Activated CD8-positive, alpha-beta memory T cell treated with anti-CD3 and anti-CD28 coated beads, Interleukin-2, amount 10 ng/mL, durations not matched to agents 7 days and 5 days (primary cell): ENCODE measurements at places on chromosomes 7 and 10. TPM values are rescaled to one million over a fixed set of nuclear protein-coding genes. Genes with fewer than 3 reads are reported as not detected.

GRCh38 chr7:55140221-55140940, 121.6 kb downstream of the EGFR start:
- no peak overlapping the region for H3K27ac ChIP-seq
- H3K27me3 ChIP-seq = peaks cover 10% of the 10 kb centered on the region
- H3K4me3 ChIP-seq = no peak overlapping the region
- H3K4me1 ChIP-seq = no peaks in the 10 kb centered on the region
- no peaks in the 10 kb centered on the region for H3K36me3 ChIP-seq

GRCh38 chr7:78530351-78530750, 731.8 kb downstream of the PHTF2 start:
- H3K27ac ChIP-seq = no peak overlapping the region
- H3K36me3 ChIP-seq = no peaks in the 10 kb centered on the region
- H3K4me3 ChIP-seq = no peak overlapping the region
- H3K4me1 ChIP-seq = no peaks in the 10 kb centered on the region
- H3K27me3 ChIP-seq = no peaks in the 10 kb centered on the region
- DNase-seq = no peak

DNA sequence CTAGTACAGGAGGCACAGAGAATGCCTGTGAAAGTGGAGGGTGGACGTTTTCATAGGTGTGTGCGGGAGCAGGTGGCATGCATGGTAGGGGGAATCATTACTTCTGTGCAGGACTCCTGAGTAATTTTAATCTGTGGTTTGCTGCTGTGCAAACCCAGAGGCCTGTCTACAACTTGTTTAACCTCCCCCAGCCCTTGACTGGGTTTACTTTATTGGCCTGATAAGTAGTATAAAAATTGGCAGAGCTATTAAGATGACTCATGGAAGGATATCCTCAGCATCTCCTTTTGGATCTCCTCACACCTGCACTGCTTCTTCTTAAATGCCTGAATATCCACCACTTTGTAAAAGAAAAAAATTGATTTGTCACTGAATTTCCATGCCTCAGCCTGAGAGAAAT, 104.8 kb downstream of the AUTS2 start:
- H3K27ac ChIP-seq = no peak overlapping the region
- peaks cover 4% of the 10 kb centered on the region for H3K27me3 ChIP-seq
- H3K4me1 ChIP-seq = peaks cover 29% of the 10 kb centered on the region
- no peaks in the 10 kb centered on the region for H3K36me3 ChIP-seq
- no peak for DNase-seq

DNA sequence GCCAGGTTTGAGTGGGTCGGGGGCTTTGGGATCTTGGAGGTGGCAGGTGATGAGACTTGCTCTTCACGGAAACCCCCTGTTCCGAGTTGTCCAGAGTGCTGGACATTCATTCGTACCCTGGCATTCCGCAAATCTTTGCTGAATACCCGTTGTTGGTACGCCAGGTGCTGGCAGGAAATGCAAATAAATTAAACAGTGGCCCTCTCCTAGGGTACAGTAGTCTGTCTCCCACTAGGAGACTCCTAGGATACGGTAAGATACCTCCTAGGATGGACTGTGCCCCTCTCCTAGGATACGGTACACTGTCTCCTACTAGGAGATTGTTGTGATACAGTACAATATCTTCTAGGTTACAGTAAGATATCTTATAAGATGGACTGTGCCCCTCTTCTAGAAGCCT, 544 bp downstream of the SEC23IP start:
- DNase-seq = no peak
- peaks cover 17% of the 10 kb centered on the region for H3K36me3 ChIP-seq
- peaks cover 37% of the 10 kb centered on the region for H3K4me1 ChIP-seq
- H3K4me3 ChIP-seq = peak overlapping the region; percentile 97
- peak overlapping the region; percentile 95 for H3K27ac ChIP-seq
- H3K27me3 ChIP-seq = peaks cover 5% of the 10 kb centered on the region

DNA sequence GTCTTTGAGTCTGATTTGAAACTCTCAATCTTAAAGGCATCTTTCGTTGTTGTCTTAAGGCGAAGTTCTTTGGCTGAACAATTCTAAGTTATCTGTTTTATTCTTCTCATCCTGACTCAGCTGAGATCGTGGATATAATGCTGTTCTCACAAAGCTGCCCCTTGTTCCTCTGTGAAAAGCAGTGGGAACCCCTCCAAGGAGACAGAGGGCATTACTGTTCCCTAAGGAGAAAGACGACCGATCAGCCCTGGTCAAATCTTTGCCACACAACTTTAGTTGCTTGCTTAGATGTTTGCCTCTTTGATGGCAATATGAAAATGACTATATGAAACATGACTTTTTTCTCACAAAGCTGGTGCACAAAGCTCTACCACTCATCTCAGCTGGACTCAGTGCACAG, 1016.7 kb downstream of the REEP3 start:
- no peak overlapping the region for H3K27ac ChIP-seq
- no peaks in the 10 kb centered on the region for H3K4me1 ChIP-seq
- DNase-seq = no peak
- H3K36me3 ChIP-seq = no peaks in the 10 kb centered on the region

DNA sequence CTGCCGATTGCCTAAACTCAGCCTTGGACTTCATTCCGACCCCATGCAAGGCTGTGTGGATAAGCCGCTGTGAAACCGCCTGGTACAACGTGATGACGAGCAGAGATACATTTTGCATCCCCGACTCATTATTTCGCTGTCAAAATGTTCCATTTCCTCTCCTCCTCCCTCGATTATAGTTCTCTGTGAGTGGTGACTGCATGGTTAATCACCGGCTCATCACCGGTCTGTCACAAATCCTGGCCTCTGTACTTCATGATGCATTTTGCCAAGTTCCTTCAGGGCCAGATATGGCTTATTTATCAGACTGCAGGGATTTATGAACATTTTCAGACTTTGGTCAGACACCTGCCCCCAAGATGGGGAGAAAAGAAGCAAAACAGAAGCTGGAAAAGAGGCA, 461.6 kb upstream of the DPP6 start:
- H3K27me3 ChIP-seq = no peaks in the 10 kb centered on the region
- H3K4me3 ChIP-seq = no peak overlapping the region
- H3K27ac ChIP-seq = no peak overlapping the region

DNA sequence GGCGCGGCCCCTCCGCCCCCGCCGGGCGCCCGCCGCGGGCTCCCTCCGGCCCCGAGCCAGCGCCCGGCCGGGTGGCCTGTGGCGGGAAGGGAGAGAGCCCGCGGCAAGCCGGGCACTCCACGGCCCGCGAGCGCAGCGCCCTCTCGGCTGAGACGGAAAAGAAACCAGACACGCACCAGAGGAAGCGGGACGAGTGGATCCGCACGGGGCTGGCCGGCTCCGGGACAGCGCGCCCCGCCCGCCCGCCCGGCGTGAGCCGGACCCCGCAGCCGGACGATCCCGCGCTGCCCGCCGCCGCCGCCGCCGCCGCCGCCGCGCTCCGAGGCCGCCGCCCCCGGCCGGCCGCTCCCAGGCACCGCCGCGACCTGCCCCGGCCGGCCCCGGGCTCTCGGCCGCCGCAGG, 300 bp downstream of the ARHGAP21 start:
- peaks cover 3% of the 10 kb centered on the region for H3K27me3 ChIP-seq
- H3K27ac ChIP-seq = peak overlapping the region; percentile 64
- H3K4me3 ChIP-seq = peak overlapping the region; percentile 57

GRCh38 chr10:113350311-113351040, 202.4 kb upstream of the HABP2 start:
- no peak overlapping the region for H3K27ac ChIP-seq
- H3K27me3 ChIP-seq = peaks cover 14% of the 10 kb centered on the region

DNA sequence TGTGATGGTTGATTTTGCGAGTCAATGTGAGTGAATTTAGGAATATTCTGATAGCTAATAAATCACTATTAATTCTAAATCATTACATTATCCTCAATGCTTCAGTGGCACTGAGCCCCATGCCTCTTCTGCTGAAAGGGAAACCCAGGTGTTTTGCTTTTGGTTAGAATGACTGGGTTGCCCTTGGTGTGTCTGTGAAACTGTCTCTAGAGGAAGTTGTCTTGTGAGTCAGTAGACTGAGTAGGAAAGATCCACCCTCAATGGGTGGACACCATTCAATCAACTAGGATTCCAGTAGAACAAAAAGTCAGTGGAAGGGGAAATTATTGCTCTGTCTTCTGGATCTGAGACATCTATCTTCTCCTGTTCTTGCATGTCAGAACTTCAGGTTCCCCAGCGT, 472.4 kb downstream of the ANKRD7 start:
- H3K27me3 ChIP-seq = no peaks in the 10 kb centered on the region
- H3K4me1 ChIP-seq = no peaks in the 10 kb centered on the region
- no peak for DNase-seq
- no peak overlapping the region for H3K27ac ChIP-seq
- no peaks in the 10 kb centered on the region for H3K36me3 ChIP-seq
- no peak overlapping the region for H3K4me3 ChIP-seq

- peak; percentile 23 for DNase-seq
- no peaks in the 10 kb centered on the region for H3K27me3 ChIP-seq
- no peaks in the 10 kb centered on the region for H3K4me1 ChIP-seq
- H3K4me3 ChIP-seq = no peak overlapping the region
- peaks cover 4% of the 10 kb centered on the region for H3K36me3 ChIP-seq
Observed at GRCh38 chr7:3239291-3239691, 61.8 kb upstream of the SDK1 start.

DNA sequence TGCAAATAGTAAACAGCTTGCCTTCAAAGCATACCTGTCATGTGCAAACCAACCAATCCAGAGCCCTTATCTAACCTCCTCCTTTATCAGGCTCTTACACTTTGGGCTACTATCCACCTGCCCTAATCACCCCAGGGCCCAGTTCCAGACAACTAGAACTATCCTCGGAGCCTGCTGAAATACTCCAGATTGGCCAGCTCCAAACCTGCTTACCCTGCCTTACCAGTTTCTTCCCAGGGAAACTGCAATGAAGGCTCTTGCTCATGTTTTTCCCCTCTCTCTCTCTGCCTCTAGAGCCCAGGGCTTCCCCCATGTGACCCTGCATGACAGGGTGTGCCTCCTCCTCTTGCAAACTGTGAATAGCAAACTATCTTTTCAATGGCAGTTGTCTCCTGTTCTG, 81.4 kb upstream of the CAPZA2 start:
- H3K4me1 ChIP-seq = no peaks in the 10 kb centered on the region
- H3K4me3 ChIP-seq = no peak overlapping the region
- H3K36me3 ChIP-seq = no peaks in the 10 kb centered on the region
- no peak for DNase-seq
- H3K27ac ChIP-seq = no peak overlapping the region

- no peaks in the 10 kb centered on the region for H3K36me3 ChIP-seq
- peaks cover 4% of the 10 kb centered on the region for H3K27me3 ChIP-seq
- H3K27ac ChIP-seq = no peak overlapping the region
- no peak for DNase-seq
- no peaks in the 10 kb centered on the region for H3K4me1 ChIP-seq
Observed at GRCh38 chr7:120774481-120774880, 83.5 kb downstream of the TSPAN12 start.

DNA sequence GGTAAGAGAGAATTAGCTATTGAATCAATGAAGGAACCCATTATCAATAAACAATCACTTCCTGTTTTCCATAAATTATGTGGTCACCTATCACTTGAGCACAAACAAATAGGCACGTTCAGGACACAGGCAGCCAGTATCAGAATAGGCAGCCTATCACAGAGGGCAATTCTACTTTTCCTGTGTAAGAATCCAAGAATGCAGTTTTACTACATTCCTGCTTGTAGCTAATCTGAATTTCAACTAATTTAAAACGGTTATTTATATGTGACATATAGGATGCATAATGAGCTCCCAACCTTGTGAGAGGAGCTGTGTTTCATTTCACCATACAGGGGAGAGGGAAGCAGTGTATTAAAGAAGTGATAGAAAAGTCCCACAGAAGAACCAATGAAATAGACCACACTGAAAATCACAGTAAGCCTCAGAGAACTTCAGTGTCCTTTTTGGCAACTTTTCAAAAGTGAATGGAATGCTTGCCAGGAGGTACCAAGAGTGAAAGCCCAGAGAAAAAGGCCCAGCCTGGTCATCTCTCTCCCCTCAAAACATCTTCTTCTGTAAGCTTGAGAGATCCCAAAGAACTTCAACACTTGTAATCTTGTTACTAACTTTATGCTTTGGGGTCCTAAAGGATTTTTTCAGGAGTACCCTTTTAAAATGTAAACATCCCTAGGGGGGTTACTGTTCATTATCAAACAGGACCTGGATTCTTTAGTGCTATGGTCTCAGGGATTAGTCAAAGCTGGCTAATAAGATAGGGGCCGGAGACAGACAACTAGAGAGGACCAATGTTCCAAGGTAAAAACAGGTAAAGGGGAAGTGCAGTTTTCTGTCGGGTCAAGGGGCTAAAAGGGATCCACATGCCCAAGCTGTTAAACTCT, 1.3 kb downstream of the IMMP2L start:
- H3K27ac ChIP-seq = peak overlapping the region; percentile 72
- no peaks in the 10 kb centered on the region for H3K27me3 ChIP-seq
- DNase-seq = no peak
- H3K36me3 ChIP-seq = peaks cover 17% of the 10 kb centered on the region

The KLHDC10 gene
- total RNA-seq = 14.6 TPM

The BUB3 gene
- total RNA-seq = 319 TPM

The AGR2 gene
- total RNA-seq = not detected
